ENCODE measurements at places on chromosomes 12 and 14.
A peak's percentile ranks its signal among the peaks of the same experiment; 100 is the strongest.

DNA sequence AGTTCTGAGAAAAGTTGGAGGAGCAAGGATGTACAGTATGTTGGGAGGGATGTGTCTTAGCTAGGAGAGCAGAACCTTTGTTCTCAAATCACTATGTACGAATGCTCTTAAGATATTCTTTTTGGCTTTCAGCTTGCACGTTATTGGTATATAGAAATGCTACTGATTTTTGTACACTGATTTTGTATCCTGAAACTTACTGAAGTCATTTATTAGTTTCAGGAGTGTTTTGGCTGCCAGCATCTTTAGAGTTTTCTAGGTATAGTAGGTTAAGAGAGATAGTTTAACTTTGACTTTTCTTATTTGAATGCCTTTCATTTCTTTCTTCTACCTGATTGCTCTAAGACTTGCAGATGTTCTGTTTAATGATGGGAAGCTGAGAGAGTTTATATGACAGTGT is 442.8 kb upstream of the FBXO33 start:
- DNase-seq: no peak

DNA sequence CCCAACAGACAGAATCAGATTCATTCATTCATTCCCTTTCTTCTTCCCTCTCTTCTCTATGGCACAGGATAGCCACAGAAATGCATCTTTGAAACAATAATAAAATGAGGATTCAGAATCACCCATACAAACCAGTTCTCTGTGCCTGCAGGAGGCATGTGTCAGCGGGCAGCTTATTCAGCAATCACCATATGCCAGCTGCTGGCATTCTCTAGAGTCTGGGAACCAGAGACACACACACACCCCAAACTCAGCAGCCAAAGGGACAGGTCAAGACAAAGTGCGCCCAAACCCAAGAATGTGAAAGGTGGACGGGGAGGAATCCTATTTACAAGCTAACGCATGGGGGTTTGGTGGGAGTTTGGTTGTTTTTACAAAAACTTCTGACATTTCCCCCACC is 14.1 kb downstream of the ARF3 start:
- no peak for DNase-seq

DNA sequence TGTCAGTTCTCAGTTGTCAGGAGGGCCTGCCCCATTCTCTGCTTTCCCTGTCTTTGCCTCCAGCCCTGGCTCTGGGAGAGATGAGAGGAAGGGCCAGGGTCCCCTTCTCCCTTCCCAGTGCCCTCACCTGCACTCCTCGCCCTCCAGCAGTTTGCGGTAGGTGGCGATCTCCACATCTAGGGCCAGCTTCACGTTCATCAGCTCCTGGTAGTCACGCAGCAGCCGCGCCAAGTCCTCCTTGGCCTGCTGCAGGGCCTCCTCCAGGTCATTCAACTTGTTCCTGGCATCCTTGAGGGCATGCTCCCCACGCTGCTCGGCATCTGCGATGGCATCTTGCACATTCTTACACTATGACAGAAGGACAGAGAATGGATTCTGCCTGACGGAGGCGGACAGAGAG is 5.4 kb downstream of the KRT2 start:
- DNase-seq: no peak

GRCh38 chr14:54773171-54774006 is 129.2 kb downstream of the GCH1 start:
- peak; percentile 96 for DNase-seq

- peak; percentile 8 for DNase-seq
Measured at GRCh38 chr14:101365329-101366158, 195.8 kb upstream of the DIO3 start.

All from AG20443 (cell line).